ENCODE measurements at places on chromosomes 7 and 10.

GRCh38 chr10:126425489-126426065 is 37.3 kb upstream of the ADAM12 start:
- DNase-seq = no peak

GRCh38 chr7:50664461-50664922 is 99.3 kb upstream of the DDC start:
- no peak for DNase-seq

DNA sequence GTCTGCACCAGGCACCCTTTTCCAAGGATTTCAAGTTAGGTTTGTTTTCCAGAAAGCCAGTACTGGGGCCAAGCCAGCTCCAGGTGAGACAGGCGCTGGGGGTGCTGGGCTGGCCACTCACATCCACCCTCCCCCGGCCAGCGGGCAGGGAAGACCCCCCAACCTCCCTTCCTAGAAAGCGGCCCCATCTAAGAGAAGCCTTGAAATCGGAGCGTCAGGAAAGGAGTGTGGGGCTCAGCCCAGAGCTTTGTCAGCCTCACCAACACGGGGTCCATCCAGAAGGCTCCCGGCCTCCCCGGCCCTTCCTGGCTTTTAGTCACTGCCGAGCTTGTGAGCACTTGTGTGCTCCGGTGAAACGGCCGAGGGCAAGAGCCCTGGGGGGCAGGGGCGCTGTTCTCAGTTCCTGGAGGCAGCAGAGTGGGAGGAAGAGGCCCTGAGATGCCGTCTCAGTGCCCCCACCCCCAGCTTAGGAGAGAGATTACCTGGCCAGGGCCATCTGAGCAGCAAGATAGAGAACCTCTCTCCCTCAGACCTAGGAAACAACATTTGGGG is 39.6 kb downstream of the PDGFA start:
- no peak for DNase-seq

DNA sequence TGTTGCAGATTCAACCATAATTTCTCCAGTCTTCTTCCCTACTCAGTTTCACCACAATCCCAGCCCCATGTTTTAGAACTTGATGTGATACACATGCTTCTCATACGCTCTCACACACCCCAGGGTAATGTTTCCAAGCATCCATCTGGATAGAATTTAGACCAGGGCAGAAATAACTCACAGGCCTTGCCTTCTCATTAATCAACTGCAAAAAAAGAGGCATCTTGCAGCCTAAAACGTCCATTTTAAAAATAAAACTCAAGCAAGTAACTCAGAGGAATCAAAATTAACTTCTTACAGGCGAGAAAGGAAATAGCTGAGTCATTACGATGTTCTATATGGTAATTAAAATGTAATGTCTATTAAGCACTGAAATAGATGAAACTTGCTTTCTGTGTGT is 127.2 kb upstream of the RSU1 start:
- no peak for DNase-seq

DNA sequence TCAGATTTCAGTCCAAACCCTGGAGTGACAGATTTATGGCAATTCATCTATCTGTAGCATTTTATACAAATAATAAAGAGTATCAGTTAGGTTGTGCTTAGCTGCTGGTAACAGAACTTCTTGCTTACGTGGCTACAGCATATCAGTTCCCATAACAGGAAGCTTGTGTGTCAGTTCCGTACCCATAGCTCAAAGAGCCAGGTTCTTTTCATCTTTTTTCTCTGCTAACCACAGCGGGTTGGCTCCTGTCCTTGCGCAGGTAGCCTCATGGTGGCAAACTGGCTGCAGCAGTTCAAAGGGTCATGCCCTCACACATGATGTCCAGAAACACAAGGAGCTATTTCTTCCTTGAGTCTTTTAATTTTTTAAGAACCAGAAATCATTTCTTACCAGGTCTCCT is 1041.8 kb downstream of the GATA3 start:
- DNase-seq = no peak

GRCh38 chr7:76292213-76292573 is 10.3 kb upstream of the HSPB1 start:
- no peak for DNase-seq

GRCh38 chr7:148049068-148049467 is 541.5 kb upstream of the C7orf33 start:
- no peak for DNase-seq

DNA sequence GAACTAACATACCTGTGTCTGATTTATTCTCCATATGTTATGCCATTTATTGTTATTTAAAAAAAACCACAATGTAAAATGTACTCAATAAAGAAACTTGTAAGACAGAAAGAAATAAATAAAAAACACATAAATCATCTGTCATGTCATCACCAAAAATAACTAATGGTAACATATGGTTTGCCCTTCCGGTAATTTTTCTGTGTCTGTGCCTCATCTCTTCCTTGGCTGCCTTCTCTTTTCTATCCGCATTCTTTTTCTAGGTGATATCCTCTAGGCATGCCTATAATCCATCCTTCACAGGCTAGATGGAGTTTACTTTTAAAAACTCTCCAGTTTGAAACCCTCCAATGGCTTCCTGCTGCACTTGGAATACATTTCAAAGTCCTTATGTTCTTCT is 304.0 kb upstream of the ETV1 start:
- DNase-seq = no peak

DNA sequence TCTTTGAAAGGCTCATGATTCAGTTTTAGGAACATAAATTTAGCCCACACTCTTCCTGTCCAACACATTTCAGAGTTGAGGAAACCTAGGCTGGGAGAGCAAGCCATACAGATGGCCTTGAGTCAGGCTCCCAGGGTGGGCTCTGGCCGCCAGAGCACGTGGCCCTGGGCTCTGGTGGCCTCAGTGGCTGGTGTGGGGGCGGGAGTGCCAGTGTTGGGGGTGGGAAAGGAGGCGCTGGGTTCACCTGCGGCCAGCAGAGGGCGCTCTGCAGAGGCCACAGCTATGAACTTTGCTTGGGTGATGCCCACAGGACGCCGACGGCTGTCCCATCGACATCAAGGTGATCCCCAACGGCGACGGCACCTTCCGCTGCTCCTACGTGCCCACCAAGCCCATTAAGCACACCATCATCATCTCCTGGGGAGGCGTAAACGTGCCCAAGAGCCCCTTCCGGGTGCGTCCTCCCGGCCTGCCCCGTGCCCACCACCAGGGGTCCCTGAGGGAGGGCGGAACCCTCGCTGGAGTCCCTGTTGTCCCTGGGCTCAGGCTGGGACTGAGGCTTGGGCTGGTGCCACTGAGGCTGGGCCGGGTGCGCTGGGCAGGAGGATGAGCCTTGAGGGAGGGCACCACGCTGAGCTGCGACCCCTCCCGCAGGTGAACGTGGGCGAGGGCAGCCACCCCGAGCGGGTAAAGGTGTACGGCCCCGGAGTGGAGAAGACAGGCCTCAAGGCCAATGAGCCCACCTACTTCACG is 11.9 kb downstream of the FLNC start:
- DNase-seq = peak; percentile 57

- DNase-seq = no peak
Observed at GRCh38 chr10:49183596-49184542, 4.3 kb downstream of the TMEM273 start.

DNA sequence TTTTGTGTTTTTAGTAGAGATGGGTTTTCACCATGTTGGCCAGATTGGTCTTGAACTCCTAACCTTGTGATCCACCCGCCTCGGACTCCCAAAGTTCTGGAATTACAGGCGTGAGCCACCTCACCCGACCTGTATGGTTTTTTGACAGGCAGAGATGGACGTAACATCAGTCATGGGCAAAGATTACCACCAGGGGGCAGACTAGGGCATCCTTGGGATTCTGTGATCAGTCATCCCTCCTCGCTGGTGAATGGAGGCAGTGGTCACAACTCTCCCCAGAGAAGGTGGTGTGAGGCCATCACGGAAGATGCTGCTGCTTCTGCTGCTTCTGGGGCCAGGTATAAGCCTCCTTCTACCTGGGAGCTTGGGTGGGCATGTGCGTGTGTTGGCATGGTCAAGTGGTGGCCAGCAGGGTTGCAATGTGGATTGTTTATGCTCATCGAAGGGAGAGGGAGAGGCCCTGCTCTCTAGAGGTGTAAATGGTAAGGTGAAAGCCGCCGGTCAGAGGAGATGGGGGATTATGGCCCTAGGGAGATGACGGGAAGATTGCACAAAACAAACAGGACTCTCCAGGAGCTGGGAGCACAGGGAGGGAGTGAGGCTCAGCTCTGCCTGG is 122.7 kb upstream of the PRSS1 start:
- peak; percentile 61 for DNase-seq

GRCh38 chr10:98489561-98490481 is 43.1 kb upstream of the HPS1 start:
- DNase-seq = no peak

Measured in stimulated activated CD4-positive, alpha-beta T cell treated with anti-CD3 and anti-CD28 coated beads, Interleukin-12 subunit alpha, Interleukin-12 subunit beta, amount 100 ng/mL, for 4 hours (primary cell).